ENCODE measurements at places on chromosomes 6 and 20.
A peak's percentile ranks its signal among the peaks of the same experiment; 100 is the strongest.

DNA sequence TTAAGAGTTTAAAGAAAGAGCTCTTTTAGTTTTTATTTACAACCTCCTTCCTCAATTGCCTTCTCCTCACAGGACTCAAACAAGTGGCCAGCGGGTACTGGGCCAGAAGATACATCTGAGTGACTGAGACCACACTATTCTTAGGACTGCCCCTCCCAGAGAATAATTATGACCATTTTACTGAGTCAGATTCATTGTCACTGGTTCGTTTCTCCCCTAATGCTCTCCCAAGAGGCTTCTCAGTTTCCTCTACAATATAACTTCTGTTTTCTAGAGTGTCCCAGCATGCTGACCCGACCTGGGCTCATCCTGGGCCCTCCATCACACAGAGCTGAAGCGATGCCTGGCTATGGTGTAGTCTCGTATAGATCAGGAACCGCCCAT, 279.9 kb downstream of the CD83 start:
- no peak for DNase-seq

DNA sequence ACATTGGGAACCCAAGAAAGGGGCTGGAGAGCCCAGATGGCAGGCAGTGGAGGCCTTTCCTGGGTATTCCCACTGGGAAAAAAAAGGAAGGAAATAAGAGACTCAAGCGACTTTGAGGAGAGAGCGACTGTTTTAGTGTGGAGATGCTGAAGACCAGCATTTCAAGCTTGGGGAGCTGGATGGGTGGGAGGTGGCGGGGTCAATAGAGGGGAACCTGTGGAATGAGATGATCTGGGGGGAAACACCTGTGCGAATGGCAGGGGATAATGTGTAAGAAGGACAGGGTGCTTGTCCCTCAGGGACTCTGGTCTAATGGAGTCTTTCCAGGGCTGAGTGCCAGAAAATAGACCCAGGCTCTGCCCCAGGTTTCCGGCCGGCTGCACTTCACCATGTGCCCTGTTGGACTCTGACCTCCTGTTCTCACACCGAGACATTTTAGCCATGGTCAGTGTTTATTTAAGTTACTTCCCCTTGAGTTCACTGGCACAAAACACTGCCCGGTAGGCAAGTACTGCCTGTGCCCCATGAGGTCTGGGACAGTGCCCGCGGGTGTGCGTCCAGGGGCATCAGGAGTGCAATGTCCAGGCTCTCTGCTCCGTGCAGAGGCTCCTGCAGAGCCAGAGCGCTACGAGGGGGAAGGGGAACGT, 50.4 kb upstream of the NKX2-2 start:
- no peak for DNase-seq

DNA sequence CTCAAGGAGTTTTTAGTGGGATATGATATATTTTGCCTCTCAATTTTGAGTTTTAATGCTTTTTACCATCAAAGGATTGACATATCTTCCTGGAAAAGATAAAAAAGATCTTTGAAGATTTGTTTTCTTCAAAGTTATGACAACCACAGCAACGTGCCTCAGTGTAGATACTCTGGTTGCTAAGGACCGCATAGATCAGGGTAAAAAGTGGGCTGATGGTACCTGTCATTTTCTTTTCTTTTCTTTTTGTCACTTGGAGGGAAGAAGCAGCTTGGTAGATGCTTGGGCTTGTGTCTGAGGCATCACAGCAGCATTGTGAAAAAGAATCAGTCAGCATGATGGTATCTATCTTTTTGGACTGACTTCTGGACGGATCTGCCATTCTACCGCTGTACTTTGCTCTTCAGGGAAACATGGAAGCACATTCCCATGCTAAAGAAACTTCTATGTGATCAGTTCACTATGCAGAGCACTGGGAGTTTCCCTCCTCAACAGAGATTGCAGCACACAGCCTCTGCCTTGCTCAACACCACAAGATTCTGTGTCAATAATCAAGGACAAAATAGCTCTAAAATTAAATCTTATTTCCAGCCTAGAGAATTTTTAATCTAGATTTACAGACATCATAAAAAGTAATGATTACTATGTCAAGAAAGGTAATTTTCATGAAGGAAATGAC, 54.8 kb upstream of the SGK1 start:
- no peak for DNase-seq

GRCh38 chr6:94414041-94414440, 994.7 kb upstream of the EPHA7 start:
- no peak for DNase-seq

GRCh38 chr6:45474376-45474775, 96.6 kb upstream of the SUPT3H start:
- DNase-seq = no peak

DNA sequence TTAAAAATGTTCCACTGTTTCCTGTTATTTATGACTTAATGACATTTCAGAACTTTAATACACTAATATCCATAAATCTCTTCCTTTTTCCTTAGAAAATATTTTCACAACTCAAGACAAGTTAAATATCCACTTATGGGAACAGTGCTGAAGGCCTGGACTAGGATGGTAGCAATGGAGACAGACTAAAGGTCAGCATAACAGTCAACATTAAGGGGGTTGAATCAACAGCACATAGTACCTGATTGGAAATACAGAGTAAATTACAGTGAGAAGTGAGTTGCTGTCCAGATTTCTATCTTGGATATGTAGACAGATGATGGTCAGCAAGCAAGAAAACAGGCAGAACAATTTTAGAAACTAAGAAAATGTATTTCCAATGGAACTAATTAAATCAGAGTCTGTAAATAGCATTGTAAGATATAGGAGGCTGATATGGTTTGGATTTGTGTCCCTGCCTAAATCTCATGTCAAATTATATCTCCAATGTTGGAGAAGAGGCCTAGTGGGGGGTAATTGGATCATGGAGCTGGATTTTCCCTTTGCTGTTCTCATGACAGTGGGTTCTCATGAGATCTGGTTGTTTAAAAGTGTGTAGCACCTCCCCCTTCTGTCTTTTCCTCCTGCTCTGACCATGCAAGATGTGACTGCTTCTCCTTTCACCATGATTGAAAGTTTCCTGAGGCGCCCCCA, 682.7 kb downstream of the MAFB start:
- DNase-seq = no peak

- no peak for DNase-seq
Measured at GRCh38 chr6:146183831-146184230, 155.0 kb downstream of the GRM1 start.

DNA sequence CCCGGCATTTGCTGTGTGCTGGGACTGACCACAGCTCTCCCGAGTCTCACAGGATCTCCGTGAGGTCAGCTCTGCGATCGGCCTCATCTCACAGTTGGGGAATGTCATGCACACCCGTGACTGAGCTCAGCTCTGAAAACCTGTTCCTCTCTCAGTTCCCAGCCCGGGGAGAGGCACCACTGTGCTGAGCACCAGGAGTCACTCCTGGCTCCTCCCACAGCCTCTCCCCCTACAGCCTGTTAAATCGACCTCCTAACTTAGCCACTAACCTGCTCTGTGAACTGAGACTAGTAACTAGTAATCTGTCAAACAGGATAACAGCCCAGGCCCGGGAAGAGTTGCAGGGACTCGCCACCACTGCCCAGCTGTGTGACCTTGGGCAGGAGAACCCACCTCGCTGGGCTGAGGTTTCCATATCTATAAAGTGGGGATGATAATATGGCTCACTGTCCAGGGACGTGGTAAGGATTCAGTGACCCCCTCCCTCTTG, 20.1 kb upstream of the NOL4L start:
- no peak for DNase-seq

GRCh38 chr20:63264000-63264399, 8.6 kb upstream of the ARFGAP1 start:
- DNase-seq = no peak

GRCh38 chr6:46509981-46510510, 18.8 kb upstream of the RCAN2 start:
- no peak for DNase-seq

- no peak for DNase-seq
Measured at GRCh38 chr6:142265476-142265875, 36.3 kb upstream of the ADGRG6 start.

DNA sequence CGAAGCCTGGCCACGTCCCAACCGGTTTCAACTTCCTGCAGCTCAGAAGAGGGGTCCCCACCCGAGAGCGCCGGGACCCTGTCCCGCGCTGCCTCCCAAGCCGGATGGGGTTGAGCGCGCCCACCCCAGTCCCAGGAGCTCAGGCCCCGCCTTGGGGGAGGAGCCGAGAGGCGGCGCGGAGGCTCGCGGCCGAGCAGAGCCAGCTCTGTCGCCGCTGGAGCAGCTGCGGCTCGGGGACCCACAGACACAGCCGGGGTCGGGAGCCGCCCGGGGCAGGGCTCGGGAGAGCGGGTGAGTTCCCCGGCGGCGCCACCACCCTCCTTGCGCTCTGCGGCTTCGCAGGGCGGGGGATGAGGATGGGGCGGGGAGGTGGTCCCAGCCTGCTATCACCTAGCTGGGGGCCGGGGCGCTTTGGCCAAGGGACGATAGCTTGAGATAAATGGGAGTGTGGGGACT, at the start of gene PPP1R16B:
Gene PPP1R16B, plus strand, starts transcription at position 196 of the 456 bp plus-strand sequence. CDS start 30,229 bp downstream, outside the sequence.
- DNase-seq = no peak

DNA sequence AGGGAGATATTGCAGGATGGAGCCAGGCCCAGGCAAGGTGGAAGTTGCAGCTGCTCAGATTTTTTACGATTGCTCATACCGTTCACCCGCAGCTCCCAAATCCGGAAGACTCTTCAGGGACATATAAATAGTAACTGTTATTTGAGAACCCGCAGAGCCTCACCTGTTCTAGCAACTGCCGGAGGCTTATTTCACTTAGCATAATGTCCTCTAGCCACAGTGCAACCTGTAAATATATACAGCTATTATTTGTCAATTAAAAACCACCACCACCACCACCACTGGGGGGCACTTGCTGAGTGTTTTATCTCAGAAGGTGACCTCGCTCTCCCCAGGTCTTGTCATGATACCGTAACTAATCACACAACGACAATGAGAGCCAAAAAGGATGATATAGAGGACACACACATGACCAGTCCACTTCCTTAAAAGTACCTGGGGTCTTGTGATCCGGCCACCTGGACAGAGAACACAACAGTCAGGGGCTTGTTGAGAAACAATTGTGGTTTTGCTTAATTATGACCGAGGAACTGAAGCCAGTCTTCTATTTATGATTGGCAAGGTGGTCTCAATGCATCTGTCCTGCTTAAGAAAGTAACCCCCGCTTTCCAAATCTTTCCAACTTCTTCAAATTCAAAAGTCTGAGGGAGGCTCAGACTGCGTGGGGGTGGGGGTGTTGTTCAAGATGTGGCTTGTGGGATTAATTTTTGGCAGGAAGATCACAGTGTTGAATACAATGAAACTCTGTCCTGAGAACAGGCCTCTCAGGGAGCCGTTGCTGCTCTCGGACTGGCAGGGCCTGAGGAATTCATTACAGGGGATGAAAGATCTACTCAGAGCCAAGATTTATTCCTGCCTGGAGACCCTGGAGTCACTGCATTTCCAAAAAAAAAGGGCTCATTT, 107.7 kb upstream of the PRND start:
- peak; percentile 54 for DNase-seq

DNA sequence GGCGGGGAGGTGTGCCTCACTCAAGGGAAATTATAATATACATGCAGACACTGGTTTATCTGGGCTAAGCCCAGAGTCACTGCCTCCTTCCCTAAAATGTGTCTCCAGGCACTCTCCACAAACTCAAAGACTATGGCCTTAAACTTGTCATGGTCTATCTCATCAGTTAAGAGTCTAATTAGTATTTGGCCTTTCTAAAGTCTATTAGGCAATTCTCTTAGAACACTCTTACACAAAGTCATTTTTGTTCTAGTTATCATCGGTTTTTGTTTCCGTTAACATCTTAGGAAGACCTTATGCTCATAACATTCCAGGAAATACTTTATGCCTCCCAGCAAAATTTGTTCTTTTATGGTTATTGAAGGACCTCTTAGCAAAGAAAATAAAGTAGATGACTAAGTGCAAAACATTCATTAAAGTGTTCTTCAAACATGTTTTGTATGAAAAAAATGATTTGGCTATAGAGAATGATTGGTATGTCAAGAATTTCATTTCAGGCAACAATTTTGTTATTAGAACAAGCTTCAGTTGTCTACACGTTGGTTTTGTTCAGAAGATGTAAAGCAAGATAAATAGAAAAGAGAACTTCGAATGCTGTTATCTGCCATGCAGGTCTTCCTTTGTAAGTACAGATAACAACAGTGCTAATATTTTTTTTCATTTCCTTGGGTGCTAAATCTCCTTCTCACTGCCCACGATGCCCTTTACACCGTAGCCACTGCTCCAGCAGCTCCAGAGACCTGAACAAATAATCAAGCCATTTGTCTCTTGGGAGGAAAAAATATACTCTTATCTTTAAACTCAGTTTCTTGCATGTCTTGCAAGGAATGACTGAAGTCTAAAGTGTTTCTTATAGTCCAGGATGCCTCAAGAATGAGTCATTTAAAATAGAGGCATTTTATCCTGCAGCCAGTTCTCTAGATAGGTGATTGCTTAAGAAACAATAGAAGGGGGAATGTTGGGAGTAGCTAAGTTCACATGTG, 170.4 kb downstream of the HTR1B start:
- DNase-seq = peak; percentile 65

DNA sequence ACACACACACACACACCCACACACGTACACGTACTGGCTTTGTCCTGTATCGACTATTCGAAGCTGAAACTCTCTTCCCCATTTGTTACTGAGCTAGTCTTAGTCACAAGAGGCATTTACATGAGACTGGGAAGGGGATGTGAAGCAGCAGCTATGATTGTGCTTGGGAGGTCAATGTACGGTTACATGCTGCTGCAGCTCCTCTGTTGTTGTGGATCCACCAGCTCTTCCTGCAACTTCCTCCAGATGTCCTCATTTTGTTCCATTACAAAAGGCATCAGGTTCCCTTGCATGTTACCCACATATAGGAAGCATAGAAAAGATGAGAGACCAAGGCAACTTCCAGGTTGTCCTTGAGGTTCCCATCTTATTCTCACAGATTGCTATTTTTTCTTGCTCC, 612.4 kb upstream of the IMPG1 start:
- DNase-seq = no peak

DNA sequence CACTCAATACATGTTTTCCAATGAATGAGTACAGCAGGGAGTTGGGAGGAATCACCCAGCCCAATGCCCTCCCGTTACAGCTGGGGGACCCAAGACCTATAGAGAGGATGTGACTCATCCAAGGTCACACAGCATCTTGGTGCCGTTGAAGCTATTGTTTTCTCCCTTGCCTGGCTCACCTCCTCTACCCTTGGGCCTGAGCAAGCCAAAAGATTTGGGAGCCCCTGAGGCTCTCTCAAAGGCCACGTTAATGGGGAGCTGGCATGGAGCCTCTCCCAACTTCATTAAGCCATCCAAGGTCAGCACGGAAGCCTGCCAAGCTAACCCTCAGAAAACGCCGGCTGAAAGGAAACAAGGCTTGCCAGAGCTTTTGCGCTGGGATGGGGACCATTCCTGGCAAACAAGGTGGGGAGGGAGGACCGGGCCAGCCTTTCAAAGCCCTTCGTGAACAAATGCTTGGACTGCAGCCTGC, 30.4 kb downstream of the KCNB1 start:
- no peak for DNase-seq

- no peak for DNase-seq
Measured at GRCh38 chr20:50678169-50678898, 13.0 kb downstream of the RIPOR3 start.

- no peak for DNase-seq
Measured at GRCh38 chr20:15220009-15220656, 882.7 kb upstream of the FLRT3 start.

- DNase-seq = no peak
Measured at GRCh38 chr6:169439710-169440109, 186.1 kb upstream of the THBS2 start.

- DNase-seq = no peak
Measured at GRCh38 chr6:135412761-135413160, 84.8 kb downstream of the AHI1 start.

- DNase-seq = no peak
Measured at GRCh38 chr6:167881327-167881726, 54.6 kb downstream of the AFDN start.

Data from HCT116 (cell line).